ENCODE measurements at places on chromosomes 11 and 22.

DNA sequence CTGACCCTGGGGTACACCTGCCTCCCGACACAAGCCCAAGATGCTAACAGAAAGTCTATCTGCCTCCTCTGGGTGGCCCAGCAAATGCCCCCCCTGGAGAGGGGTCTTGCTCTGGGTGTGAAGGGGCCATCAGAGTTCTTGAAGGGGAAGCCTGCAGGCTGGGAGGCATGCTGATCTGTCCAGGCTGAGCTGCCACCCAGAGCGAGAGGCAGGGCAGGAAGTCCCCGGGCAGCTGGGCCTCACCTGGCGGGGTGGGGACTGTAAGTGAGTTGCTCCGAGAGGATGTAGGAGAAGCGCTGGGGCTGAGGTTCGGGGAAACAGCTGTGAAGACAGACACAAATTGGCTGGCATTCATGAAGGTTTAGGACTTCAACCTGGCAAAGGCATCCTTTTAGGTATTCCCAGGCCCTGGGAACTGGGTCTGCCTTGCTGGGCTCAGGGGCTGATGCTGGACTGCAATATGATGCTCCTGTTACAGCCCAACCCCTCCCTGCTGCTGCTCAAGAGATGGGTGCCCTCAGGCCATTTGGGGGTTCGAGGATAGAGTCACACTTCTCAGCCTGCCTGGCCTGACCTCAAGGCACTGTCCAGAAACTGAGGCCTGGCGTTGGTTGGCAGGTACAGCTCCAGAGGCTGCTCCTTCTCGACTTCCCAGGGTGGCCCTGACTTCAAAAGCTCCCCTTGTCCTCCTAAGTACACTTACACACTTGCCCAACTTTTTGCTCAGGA lies 60.2 kb upstream of the LYVE1 start:
- DNase-seq, result no peak

GRCh38 chr11:73839123-73839457 lies 37.6 kb downstream of the COA4 start:
- no peak for DNase-seq

- DNase-seq, result no peak
These were observed 286.0 kb downstream of the FAT3 start for GRCh38 chr11:92510591-92510990.

DNA sequence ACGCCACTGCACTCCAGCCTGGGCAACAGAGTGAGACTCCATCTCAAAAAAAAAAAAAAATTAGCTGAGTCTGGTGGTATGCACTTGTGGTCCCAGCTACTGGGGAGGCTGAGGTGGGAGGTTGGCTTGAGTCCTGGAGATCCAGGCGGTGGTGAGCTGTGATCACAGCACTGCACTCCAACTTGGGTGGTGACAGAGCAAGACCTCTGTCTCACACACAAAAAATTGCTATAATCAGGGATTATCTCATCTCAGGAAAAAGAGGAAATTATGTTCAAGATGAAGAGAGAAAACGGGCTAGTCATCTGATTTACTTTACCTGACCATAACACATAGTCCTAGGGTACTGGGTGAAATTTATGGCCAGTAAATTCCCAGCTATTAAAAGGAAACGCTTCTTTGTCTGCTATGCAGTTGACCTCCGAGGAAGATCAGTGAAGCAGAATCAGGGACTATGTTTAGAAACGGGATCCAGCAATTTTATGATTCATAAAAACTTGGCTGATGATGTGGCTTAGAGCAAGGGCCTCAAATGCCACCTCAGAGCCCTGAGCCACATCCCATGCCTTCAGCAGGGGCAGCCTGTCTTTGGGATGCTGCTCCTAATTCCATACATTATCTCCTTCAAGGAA lies 386.2 kb downstream of the NTM start:
- DNase-seq, result no peak

- peak; percentile 32 for DNase-seq
These were observed at the start of gene TMEM132A for GRCh38 chr11:60924110-60924905. TMEM132A (plus strand) TSS chr11:60924460; CDS start chr11:60924634, 174 bp downstream.

- DNase-seq, result no peak
These were observed 54.5 kb upstream of the FBXO3 start for GRCh38 chr11:33828604-33829429.

DNA sequence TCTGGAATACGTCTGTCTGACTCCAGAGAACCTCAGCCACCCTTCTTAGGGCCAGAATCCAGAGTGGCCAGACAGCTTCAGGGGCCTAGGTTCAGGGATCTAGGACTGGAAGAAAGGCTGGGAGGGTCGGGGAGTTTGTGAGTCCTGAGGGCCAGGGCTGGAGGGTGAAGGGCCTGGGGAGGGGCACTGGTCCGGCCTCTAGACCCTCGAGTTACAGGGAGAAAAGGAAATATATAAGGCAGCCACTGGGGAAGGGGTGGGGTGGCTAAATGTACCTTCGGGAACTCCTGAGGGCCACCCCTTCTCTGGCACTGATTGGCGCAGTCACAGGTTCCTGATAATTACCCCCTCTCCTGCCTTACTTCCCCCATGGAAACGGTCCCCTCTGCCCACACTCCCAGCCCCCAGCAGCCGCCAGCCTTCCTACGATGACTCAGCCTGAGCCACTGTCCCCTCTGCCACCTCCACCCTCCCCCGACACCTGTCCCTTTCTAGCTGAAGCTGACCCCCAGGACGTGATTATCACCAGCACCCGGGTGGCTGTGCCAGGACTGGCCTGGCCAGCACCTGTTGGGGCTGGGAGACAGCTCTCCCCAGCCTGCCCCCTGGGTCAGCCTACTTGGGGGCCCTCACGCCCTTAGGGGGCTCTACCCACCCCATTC lies 26.4 kb downstream of the MB start:
- no peak for DNase-seq

DNA sequence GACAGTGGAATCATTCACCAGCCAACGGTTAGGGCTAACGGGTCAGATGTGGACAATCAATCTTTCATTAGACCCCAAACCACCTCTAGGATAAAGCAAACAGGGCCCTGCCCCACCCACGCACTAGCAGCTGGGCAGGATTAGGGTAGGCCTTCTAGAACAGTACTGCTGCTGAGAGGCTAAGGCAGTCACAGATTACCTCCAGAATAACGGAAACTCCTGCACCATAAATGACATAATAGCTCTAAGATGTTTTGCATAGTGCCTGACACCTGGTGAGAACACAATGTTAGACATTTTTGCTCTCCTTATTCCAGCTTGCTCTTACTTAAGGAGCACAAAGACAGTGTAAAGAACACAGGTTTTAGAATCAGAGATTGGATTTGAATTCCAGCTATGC lies 1.8 kb downstream of the SYTL2 start:
- DNase-seq, result no peak

All from activated CD4-positive, alpha-beta T cell treated with anti-CD3 and anti-CD28 coated beads, Interleukin-10, Interleukin-2, amounts not matched to agents 100 ng/mL and 50 ng/mL, durations not matched to agents 16 hours and 8 hours (primary cell).